ENCODE measurements at places on chromosomes 3 and 15.

GRCh38 chr3:37139567-37140052 is 34.8 kb downstream of the LRRFIP2 start:
- no peak for DNase-seq

GRCh38 chr3:58190882-58191281 is 19.9 kb downstream of the DNASE1L3 start:
- no peak for DNase-seq

GRCh38 chr3:30688776-30689641 is 82.6 kb downstream of the TGFBR2 start:
- DNase-seq = no peak

DNA sequence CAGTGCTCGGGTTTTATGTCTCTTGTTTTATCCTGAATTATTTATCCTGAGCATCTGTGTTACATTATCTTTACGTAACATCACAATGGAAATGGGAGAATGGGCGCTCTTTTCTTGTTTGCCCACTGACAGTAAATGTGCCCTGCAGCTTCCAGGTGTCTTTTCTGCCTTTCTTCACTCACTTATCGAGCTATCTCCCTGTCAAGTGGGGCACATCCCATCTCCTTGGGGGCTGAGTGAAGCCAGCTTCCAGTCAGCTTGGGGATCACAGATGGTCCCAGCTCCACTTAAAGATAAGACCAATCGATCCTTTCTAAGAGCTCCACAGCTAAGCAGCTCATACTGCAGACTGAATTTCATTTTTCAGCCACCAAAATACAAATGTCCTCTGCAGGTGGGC is 125.8 kb downstream of the KBTBD8 start:
- no peak for DNase-seq

GRCh38 chr3:178174201-178174915 is 361.9 kb upstream of the KCNMB2 start:
- no peak for DNase-seq

- no peak for DNase-seq
These were observed 6.3 kb downstream of the CMTM7 start for GRCh38 chr3:32397941-32398340.

DNA sequence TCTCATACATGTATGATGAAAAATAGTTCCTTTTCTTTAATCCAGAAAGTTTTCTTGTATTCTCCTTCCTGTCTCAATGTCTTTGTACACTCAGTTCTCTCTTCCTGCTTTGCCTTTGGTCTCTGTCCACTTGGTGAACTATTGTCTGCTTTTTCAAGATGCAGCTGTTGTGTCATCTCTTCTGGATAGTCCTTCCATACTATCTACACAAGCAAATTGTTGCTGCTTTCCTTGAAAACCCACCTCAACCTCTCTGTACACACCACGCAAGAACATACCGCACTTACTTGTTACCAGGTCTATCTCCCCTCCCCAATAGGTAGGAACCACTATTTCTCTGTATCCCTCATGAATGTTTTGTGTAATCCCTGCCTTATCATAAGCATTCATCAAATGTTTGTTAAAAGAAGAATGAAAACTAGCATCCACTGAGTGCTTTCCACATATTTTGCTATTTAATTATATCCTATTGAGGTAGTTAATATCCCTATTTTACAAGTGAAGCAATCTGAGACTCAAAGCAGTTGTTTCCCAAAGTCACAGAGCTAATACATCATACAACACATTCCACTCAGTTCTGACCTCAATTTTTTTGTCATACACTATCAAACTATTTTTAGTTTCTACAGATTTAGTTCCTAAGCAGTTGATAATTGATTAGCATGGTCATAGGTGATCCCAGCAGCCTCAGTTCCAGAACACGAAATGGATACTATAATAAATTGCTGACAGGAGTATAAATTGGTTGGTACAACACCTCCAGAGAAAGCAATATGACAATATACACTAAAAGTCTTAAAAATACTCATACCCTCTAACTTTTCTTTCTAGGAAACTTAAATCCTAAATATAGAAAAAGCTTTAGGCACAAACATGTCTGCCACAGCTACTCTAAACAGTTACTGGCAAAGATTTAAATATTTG is 19.6 kb downstream of the HACL1 start:
- no peak for DNase-seq

- DNase-seq = no peak
These were observed 19.6 kb downstream of the LINGO1 start for GRCh38 chr15:77612958-77613601.

DNA sequence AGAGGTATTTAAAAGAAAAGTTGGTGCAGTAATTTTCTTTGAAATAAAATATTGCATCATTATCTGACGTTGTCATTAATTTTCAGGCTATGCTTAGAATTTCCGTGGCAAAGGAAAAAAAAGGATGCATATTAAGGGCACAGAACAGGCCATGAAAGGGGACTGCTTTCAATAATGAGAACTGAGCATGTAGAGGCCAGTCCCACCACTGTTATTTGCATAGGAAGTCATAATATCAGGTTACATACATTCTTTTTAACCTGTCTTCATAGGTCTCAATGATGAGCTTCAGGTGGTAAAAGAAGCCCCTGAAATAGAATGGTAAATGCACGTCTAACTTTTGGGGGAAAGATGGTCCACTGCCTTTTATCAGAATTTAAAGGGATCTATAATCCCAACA is 272.1 kb upstream of the ALCAM start:
- no peak for DNase-seq

DNA sequence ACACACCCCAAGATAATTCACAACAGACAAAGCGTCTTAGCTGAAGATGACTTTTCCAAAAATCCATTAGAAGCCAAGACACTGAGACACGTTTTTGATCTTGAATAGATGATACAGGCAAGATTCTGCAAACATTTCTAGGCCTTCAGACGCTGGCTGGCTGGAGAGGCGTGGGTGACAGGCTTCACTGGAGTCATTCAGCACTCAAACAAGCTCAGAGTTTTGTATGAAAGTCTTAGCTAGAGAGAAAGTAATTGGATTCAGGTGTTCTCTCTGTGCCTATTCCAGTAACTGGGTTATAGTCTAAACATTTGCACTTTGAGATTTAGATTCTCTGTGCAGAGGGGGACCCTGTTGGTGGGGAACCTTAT is 147.7 kb upstream of the BHLHE40 start:
- no peak for DNase-seq

- no peak for DNase-seq
These were observed 13.3 kb upstream of the LRRC15 start for GRCh38 chr3:194382892-194383223.

GRCh38 chr3:185586686-185587039 is 568 bp downstream of the SENP2 start:
- no peak for DNase-seq

GRCh38 chr3:7977245-7978086 is 524.2 kb upstream of the LMCD1 start:
- DNase-seq = no peak

DNA sequence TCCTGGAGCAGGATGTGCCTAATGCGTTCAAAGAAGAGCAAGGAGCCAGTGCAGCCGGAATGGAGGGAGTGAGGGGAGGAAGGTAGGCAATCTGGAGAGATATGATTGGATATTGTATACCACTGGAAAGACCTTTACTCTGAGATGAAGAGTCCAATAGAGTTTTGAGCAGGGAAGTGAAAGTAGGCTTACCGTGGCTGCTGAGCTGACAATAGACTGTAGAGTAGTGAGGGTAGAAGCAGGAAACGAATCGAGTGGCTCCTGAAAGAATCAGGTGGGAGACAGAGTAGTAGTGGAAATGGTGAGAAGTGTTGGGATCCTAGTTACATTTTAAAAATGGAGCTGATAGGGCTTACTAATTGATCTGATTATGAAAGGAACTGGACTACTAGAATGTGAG is 51.8 kb upstream of the NUDT16 start:
- DNase-seq = no peak

GRCh38 chr15:63800241-63800640 is 33.5 kb downstream of the HERC1 start:
- DNase-seq = no peak

GRCh38 chr15:51386486-51386885 is 45.0 kb downstream of the GLDN start:
- no peak for DNase-seq

- DNase-seq = no peak
These were observed 101.2 kb downstream of the HES1 start for GRCh38 chr3:194237110-194237509.

DNA sequence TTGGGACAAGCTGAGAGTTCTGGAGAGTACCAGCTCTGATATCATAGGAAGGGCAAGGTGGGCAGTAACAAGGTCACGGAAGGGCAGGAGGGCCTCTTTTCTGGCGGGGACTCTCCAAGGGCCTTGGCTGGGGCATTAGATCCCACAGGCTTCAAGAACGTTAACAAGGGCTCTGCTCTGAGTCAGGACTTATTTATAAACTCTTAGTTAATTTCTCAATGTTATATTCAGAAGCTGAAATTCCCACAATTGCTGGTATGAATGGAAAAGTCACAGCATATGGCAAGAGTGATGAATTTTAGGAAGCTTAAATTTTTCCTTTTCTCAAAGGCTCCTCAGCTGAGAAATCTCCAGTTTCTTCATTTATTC is 320.2 kb upstream of the TBC1D5 start:
- DNase-seq = no peak

DNA sequence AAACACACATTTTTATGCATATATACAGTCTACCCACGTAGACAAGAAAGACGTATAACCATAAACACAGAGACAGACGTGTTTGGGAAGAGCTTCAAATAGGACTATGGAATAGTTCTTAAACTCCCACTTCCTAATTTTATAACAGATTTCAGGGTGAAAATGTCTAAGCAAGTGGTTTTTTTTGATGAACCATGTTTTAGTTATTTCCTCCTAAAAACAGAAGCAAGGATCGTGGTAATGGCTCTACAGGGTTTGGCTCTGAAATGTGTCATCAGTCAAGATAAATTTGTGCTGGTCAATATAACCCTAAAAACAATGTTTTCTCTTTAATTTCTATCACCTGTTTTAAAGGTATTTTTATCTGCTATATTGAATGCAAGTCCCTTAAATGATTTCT is 58.2 kb downstream of the FMN1 start:
- no peak for DNase-seq

- no peak for DNase-seq
These were observed 9.3 kb downstream of the SECISBP2L start for GRCh38 chr15:49036650-49037545.

- DNase-seq = no peak
These were observed 42.6 kb upstream of the GCSAM start for GRCh38 chr3:112175646-112176045.

DNA sequence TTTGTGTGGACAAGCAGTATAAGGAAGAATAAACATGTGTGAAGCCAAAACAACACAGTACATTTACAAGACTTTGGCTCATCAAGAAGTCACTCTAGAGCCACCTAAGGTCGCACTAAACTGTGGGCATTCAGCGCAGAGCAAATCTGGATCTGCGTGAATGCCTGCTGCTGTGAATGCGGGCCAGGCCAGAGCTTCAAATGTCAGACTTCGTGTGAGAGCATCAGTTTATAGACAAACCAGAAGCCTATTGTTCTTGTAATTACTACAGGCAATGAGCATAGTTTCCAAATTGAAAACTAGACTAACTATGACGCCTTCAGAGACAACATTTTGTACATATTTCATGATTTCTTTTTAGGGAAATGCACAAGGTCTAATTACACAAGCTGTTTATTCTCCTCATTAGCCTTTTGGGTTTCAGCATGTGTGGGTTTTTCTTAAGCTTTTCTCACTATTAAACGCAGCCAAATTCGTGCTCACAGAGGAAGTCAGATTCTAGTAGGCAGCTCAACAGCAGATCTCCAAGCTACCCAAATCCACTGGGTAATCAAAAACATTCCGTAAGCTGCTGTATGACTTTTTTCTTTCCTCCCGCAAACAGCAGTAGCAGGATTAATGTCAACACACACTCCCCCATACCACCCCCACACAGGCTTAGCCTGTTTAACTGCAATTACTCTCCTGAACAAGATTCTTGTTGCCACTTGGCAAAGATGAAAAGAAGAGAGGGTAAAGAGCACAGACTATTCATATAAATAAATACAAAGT is 84.5 kb upstream of the SETMAR start:
- no peak for DNase-seq

Measured in cortex of kidney (tissue), 1 donor.